ENCODE measurements at places on chromosomes 11 and 22.

GRCh38 chr11:119918347-119918746 lies 189.3 kb upstream of the NECTIN1 start:
- DNase-seq: no peak

DNA sequence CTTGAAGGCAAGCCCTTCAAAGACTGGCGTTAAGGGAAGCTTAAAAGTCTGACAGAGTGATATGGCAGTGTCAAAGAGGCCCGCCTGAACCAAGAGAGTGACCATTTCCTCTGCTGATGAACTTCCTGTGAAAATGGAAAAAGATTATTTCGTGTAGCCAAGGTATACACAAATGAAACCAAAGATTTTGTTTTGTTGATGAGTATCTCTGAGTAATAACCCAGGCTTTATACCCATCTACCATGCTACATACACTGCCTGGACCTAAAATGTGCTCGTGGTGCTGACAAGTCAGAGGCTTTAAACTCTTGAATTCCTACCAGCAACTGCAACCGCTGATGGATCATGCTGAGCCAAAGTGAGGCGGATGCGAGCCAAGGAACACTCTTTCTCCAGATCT lies 21.0 kb upstream of the FNBP4 start:
- DNase-seq: no peak

GRCh38 chr22:25484521-25485315 lies 79.8 kb upstream of the GRK3 start:
- DNase-seq: no peak

DNA sequence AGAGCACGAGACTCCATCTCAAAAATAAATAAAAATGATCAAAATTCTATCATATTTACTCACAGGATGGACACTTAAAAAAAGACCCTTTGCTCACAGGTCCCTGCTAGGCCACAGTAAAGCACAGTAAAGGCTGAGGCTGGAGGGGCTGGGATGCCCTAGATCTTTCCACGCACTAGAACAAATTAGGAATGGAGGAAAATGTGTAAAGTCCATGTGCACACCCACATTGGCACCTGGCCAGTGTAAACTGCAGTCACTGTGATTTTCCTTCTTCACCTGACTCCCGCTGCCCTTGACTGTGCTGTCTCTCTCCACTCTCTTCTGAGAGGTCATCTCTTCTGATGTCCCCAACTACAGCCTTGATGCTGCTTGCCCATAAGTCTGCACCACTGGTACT lies 195.5 kb downstream of the EFCAB6 start:
- DNase-seq: no peak

GRCh38 chr22:36552289-36552688 lies 23.3 kb upstream of the EIF3D start:
- DNase-seq: no peak

DNA sequence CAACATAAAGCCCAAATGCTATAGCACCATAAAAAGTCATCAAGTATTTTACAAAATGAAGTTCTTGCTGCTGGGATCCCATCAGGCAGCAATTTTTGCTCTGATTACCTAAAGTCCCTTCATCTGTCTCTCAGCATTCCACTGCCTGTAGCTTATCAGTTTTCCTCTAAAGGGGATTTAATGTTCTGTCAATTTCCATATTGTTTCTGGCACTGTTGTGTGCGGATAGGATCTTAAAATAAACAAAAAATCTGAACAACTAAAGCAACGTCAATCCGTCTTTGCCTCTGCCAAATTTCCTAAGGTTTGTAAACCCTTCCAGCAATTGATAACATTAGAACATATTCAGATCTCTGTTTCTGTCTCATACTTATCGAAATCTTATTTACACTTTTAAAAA lies 1126.3 kb upstream of the RAG2 start:
- DNase-seq: no peak

DNA sequence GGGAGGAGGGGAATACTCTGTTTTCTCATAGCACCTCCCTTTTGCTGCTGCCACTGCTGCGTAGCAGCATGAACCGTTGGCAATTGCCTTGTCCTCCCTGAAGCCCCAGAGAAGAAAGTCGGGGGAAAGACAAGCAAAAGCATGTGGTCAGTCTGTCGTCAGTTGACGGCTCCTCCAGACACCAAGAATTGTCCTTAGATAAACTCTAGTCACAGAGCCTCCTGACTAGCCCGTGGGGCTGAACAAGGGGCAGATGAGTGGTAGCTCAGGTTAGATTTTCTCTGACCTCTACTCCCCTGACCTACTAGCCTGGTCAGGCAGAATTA lies 126.4 kb upstream of the HSD17B12 start:
- DNase-seq: no peak

DNA sequence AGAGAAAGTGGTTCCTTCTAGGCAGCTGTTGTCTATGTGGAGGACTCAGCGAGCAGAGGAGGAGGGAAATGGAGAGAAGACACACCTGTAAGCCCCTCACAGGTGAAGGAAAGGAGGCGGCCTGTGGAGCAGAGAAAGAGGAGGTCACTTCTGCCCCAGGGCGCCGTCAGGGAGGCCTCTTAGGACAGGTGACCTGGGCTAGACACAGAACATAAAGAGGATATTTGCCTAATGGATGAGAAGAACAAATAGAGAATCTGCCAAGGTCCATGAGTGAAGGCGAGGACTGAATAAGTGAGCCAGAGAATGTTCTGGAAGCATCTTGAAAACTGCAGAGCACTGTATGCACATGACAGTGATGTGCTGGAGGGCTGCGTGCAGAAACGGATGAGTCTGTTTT lies 2.2 kb upstream of the SCUBE1 start:
- DNase-seq: no peak

- DNase-seq: no peak
These were observed 63.2 kb upstream of the BIRC3 start for GRCh38 chr11:102254047-102254446.
